ENCODE measurements at places on chromosomes 7 and 10.

- no peak for DNase-seq
These were observed 657 bp upstream of the TMEM178B start for GRCh38 chr7:141073173-141073640.

DNA sequence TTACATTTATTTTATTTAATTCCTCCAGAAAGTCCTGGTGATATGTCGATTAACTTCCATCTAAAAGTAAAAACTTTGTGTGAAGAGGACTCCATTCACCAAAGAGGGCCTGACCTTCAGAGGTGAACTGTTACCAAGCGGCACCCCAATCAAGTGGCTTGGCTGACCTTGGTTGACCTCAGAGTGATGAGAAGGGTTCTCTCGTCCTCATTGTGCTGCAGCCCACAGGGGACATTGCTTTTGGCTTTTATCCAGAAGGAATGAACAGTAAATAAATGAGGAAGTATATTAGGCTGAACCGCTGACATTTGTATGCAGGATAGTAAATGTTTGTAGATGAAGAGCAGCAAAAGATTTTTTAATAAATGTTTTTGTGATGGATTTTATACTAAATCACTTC lies 172.4 kb upstream of the MKI67 start:
- no peak for DNase-seq

DNA sequence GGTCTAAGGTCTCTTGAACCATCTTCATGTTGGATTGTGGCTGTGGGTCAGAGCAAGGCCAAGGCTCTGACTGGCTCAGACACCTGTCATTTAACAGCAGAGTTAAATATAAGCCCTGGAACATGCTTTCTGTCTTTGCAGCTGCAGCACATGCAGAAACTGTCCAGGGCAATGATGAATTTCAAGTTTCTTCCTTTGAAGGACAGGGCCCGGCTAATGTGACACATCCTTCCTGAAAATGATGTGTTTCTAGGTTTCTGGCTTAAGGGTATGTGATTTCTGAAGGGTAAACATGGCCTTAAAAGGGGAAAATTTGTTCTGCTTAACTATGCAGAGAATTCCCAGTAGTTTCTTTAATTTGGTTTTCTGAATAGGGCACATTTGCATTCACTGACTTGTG lies 34.0 kb upstream of the SLC35B4 start:
- no peak for DNase-seq

DNA sequence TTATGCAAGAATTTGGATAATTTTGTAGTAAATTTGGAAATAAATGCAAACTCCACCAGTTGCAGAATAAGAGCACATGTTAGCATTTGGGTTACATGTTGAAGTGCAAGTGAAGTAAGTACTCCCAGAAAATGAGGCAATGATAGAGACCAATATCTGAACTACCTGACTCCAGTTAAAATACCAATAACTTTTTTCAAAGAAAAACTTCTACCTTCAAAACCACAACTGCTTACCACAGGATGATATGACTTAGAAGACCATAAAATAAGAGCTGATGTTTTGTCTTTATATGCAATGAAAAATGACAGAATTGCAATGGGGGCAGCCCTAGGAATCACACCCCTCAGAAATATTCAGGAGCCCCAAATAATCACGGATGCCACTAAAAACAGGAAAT lies 561.6 kb upstream of the TEX47 start:
- no peak for DNase-seq

- no peak for DNase-seq
These were observed 1.1 kb upstream of the TARP start for GRCh38 chr7:38274486-38274885.

- no peak for DNase-seq
These were observed 569.9 kb downstream of the ANKRD7 start for GRCh38 chr7:118794419-118794818.
